ENCODE measurements at places on chromosomes 6 and 20.

DNA sequence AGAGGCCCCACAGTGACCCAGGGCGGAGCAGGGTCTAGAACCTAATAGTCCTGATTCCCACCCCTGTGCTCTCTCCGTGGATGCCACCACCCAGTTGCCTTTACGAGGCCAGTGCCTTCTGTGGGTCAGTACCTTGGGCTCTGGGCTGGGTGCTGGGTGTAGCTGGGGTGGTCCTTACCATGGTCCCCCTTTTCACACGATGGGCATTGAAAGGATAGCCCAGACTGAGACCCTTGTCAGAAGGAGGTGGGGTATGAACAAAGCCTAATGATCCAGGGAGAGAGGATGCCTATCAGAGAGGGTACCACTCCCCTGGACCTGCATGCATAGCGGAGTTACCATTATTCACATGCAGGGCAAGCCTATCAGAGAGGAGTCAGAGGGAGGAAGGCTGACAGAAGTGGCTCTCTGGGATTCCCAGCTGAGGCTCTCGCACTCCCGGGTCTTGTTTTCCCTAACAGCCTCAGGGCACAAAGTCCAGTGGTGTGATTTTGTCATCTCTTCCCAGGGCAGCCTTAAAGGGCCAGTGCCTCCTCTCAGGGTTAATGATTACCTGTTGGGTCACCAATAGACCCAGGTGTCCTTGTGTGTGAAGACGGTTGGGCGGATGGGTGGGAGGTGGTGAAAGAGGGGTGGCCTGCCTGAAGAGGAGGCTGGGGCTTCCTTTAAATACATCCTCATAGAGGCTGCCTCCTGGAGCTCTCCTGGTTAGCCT is 36.2 kb downstream of the VEGFA start:
- no peak for DNase-seq

- no peak for DNase-seq
Measured at GRCh38 chr6:123770247-123770949, 33.3 kb upstream of the NKAIN2 start.

- no peak for DNase-seq
Measured at GRCh38 chr20:13245250-13245723, 24.2 kb downstream of the ISM1 start.

GRCh38 chr6:161355696-161356095 is 81.8 kb upstream of the AGPAT4 start:
- DNase-seq: no peak

DNA sequence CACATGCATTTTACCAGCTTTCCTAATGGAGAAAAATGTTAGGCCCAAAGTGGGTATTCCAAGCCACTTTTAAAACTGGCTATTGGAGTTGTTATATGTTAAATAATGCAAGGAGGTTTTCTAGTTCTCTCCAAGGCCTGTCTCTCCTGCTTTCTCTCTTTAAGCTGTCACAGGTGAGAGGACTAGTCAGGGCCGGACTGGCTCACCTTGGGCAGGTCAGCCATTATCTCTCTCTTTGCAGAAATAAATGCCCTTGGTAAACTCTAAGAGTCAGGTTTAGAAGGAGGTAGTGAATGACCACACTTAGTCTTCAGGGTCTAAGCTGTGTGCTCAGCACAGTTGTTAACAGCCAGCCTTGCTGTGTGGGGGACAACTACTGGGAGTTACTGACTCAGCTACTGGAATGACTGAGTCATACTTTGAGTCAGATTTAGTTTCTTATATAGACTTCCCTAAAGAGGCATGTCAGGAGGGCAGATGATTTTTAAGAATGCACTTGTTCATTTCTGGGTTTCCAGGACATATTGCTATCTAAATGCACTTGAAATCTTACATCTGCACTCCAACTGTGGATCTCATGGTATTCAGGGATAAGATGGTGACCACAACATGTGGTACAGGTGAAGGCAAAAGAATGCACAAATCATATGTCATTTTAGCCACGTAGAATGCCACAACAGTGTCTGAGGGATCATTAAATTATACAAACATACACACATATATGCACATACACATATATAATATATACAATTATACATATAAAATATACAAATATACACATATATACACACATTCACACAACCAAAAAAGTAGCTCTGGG is 719.4 kb downstream of the EPM2A start:
- DNase-seq: no peak

DNA sequence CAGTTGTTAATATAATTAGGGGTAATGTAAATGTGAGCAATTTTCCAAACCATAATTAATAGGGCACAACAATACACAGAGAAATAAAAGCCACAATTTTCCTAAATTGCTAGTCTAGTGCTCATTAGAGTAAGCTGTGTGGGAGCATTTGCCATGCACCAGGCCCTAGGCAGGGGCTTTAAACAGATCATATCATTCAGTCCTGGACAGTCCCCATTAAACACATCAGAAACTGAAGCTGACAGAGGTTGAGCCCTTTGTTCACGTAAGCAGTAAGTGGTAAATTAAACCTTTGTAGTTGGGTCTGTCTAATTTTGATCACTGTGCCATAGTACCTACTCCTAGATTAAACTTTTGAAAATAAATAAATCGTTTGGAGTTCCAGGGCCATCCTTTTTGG is 931.1 kb downstream of the C6orf118 start:
- DNase-seq: no peak

Measured in B cell (primary cell).